ENCODE measurements at places on chromosomes 5 and 9.

DNA sequence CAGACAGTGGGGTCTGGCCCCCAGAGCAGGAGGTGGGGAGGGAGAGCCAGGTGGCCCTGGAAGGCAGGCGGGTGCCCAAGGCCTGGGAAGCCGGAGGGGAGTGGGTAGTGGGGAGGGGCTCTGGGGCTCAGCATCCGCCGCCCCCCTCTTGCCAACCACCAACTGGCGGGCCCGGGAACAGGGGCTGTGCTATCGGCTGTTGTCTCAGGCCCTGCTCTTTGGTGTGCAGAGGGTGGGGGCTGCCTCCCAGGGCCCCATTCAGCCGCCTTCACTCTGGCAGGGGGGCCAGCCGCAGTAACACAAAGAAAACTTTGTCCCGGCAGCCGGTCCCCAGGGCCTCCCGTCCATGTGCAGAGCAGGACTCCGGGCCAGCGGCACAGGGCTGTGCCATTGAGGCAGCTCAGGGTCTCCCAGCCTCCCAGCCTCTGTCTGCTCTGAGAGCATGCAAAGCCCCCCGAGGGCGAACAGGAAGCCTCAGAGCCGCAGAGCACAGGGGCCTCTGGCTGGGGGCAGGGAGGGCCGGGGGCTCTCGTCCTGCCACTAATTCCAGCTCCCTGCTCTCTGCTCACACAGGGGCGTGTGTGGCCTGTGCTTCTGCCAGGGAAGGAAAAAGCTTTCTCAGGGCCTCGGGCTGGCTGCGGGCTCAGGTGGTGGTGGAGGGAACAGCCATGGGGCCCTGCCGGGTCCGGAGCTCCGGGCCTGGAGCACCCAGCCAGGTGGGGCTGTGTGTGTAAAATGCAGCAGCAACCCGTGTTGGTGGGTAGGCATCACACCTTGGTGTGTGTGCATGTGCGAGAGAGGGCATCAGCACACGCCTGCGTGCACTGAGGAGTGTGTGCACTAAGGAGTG is 54.2 kb upstream of the NOTCH1 start:
- no peak for DNase-seq

DNA sequence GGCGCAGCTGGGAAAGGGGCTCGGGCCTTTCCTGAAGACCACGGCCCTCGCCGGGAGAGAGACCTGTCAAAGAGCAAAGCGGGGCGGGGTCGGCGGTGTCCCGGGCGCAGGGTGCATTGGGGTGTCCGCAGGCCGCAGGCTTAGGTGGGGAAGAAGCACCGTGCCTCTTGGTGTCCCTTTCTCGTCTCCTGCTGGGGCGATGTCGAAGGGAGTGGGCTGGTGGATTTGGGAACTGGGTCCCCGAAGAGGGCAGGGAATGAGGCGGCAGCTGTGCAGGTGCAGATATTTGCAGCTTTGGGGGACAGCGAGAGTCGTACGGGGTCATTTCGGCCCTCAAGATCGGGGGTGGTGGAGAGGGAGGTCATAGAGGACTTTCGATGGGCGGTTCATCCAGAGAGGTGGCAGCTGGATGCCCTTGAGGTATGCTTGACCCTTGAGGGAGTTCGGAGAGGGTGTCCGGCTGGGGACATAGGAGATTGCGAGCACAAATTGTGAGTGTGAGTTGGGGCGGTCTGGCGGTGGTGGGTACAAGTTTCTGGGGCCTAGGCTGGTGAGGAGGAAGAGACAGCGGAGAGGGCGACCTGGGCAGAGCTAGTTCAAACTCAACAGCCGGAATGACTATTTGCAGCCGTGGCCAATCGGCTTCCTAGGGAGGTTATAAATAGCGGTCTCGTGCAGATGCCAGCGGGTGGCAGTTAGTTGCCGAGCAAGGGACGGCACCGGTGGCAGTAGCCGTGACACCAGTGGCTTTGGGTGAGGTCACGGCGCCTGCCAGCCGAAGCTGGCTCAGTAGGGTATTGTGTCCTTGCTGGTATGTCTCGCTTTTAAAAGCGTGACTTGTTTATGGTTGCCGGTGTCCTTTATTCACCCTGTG is 601 bp downstream of the NNT start:
- no peak for DNase-seq

- no peak for DNase-seq
These were observed 555.3 kb upstream of the PTGER4 start for GRCh38 chr5:40124367-40124766.

DNA sequence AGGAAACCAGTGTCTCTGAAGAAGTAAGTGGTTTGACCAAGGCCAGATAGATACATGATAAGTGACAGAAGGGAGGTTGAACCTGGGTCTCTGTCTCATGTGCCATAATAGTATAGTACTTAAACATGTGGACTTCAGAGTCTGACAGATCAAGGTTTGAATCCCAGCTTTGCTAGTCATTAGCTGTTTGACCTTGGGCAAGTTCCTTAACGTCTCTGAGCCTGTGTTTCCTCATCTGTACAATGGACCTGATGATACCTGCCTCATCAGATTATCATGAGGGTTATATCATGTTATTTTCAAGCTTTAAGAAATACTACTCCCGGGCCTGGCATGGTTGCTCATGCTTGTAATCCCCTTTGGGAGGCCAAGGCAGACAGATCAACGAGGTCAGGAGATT is 24.9 kb downstream of the FUBP3 start:
- DNase-seq, result no peak

DNA sequence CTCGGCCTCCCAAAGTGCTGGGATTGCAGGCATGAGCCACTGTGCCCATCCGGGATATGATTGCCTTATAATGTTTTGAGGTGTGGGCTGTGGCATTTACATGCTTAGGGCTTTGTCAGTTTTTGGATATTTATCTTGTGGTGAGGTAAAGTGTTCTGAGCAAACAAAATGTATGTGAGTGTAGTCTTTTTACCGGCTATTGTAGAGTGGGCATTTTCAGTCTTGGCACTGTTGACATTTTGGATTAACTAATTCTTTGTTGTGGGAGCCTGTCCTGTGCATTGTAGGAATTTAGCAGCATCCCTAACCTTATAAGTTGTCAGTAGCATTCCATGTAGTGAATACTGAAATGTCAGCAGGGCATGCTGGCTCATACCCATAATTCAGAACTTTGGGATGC is 21.6 kb downstream of the G3BP1 start:
- no peak for DNase-seq

DNA sequence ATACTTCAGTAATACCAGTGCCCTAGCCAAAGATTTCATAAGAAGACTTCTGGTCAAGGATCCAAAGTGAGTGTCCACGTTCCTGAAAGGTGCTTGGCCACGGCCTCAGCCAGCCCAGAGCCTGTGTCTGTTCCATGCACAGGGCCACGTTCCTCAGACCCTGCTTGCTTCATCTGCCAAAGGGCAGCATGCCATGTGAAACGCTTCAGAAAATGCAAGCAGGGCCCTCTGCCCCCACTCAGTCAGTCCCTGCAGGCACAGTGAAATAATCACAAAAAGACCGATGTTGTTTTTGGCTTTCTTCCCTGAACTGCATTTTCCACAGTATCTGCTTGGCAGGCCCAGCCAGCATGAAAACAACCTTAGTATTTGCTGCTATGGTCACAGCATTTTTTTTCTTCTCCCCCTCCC is 85.5 kb upstream of the CTSL start:
- peak; percentile 39 for DNase-seq

DNA sequence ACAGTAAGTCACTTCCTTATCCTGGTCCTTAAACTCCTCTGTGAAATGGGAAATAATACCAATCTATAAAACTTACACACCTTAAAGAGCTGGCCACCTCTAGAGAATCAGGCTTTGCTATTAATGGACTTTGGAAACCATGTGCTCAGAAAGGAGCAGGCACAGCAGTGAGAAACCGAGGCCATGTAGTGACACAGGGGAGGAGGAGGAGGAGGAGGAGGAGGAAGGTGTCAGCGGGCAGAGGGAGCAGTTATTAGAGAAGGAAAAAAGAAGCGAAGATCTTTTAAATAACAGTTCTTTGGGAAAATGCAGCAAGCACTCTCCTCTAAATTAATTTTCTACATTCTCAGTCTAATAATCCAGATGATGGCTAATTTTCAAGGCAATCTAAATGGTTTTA is 38.0 kb downstream of the SUSD1 start:
- DNase-seq, result no peak

DNA sequence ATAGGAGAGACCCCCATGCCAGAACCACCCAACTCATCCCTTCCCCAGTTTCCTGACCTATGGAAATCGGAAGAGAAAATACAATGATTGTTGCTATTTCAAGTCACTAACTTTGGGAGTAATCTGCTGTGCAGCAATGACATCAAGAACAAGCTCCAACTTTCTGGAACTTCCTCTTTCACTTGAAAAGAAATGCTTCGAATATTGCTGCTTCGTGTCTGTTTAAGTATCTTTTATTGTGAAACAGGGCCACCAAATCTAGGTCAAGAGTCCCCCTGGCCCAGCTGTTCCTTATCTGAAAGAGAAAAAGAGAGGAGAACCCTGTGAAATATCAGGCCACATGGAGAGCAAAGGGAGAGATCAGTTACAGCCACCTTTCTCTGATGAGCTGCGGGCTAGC is 59.4 kb upstream of the DNAH5 start:
- no peak for DNase-seq

- DNase-seq, result no peak
These were observed 226.2 kb downstream of the CACNA1B start for GRCh38 chr9:138103849-138104206.

GRCh38 chr5:40754381-40755092 is 1.2 kb downstream of the TTC33 start:
- no peak for DNase-seq

GRCh38 chr9:121683652-121684051 is 32.2 kb downstream of the DAB2IP start:
- no peak for DNase-seq

DNA sequence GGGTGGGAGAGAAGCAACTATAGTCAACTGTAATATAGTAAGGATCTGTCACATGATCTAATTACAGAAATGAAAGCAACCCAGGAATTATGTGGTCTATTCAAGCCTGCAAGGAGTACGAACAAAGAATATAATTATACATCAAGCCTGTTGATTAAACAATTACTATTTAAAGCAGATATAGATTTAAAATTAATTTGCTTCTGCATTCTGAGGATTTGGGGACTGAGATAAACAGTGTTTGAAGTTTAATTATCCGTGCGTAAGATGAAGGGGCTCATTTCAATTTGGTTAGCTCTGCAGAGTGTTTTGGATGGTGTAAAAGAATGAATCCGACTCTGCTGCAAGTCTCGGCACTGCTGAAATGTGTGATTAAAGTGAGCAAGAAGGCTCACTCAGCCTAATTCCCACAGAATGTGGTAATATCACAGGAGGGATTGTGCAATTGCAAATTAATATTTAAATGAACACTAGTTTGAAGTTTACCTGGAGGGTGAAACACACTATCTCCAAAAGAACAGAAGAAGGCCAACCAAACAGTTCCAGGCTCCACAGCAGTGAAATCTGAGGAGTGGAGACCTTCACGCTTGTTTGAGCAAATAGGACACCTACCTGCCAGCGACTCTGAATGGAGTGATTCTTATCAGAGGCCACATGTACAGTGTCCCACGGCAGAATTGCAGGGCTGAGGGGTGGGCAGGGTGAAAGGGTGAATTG is 420.6 kb upstream of the SLC30A5 start:
- no peak for DNase-seq

DNA sequence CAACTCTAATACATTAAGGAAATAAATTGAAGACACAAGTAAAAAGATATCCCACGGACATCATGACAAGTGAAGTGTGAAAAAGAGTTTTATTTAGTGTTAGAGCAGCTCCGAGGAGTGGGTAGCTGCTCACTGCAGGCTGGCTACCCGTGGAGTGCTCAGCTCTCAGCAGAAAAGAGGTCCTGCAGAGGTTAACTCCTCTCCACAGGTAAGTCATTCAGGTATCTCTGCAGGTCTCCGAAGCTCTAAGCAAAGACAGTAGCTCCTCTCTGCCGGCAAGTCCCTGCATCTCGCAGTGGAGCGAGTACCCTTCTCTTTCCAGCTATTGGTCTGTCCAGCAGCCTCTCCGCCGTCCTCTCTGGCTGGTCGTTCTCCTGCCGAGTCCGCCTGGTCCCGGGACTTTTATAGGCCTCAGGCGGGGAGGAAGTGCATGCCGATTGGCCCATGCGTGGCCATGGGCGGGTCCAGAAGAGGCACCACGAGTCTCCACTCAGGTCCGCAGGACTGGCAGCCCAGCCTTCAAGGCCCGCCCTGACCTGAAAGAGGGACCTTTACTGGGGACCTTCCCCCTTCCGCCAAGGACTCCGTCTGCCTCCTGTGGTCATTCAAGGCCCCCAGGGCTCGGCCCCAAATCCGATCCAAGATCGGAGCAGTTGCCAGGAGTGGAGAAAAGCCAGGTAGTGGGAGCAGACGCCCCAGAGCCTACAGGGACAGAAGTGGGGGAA is 29.9 kb downstream of the BTNL9 start:
- no peak for DNase-seq

- DNase-seq, result no peak
These were observed 8.0 kb upstream of the HNRNPAB start for GRCh38 chr5:178196281-178196812.

DNA sequence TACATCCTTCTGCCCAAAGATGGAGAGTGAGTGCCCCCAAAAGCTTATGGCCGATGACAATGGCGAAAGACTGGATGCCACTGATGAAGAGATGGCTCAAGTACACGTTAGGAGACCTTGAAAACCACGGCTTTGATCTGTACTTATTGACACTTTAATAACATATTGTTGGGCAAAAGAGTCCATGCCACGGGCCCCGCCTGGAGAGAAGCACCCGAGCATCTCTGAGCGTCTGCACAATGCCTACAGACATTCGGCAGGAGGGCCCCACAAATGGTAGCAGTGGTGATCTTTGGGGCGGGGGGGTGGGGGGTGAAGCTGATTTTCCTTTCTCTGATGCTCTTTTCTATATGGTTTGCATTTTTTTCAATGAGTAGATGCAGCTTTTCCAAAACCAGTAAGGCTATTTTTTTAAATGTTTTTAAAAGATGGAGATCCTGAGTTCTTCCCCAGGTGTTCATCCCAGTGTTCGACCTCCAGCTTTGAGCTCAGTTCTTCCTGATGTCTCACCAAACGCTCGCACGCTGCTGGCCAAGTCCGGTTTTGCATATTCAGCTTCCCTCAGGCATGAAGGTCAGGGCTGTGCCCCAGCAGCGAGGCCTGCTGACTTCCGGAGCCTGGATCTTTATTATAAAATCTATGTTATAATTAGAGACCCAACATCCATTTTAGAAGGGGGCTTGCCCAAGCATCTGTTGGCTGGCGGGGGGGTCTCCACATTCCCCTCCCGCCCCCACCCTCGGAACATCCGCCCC is 34.3 kb upstream of the BARHL1 start:
- no peak for DNase-seq

DNA sequence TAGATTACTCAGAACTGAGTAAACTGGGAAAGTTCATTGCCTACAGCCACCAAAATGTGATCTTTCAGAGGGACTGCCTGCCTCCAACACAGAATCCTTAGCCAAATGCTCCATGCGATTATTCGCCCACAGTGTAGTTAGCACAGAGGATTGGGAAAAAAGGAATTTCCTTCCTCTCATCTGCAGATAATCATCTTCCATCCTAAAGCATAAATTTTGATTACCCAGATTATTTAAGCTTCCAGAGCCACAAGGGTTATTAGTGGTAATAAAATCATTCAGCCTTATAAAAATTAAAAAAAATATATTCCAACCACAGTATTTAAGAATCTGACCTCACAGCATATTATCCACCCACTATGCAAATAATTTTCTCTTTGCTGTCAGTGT is 285.3 kb upstream of the GRAMD2B start:
- DNase-seq, result peak; percentile 72

GRCh38 chr9:114107286-114108001 is 8.4 kb upstream of the KIF12 start:
- no peak for DNase-seq

GRCh38 chr9:99840072-99840471 is 18.4 kb downstream of the NR4A3 start:
- no peak for DNase-seq
